ENCODE measurements at places on chromosomes 7 and 10. TPM values are rescaled to one million over a fixed set of nuclear protein-coding genes. Genes with fewer than 3 reads are reported as not detected.

Gene NPY4R
- not detected for polyA plus RNA-seq

Gene OLAH
- 0.96 TPM for polyA plus RNA-seq

Gene TMEM176A
- polyA plus RNA-seq: 90.9 TPM

Gene SPDYE1
- 2.1 TPM for polyA plus RNA-seq

Gene NEURL1
- polyA plus RNA-seq: 1.6 TPM

Gene GRIFIN
- polyA plus RNA-seq: not detected

- no peak for DNase-seq
Observed at GRCh38 chr10:69816521-69816920, 14.8 kb downstream of the COL13A1 start.

DNA sequence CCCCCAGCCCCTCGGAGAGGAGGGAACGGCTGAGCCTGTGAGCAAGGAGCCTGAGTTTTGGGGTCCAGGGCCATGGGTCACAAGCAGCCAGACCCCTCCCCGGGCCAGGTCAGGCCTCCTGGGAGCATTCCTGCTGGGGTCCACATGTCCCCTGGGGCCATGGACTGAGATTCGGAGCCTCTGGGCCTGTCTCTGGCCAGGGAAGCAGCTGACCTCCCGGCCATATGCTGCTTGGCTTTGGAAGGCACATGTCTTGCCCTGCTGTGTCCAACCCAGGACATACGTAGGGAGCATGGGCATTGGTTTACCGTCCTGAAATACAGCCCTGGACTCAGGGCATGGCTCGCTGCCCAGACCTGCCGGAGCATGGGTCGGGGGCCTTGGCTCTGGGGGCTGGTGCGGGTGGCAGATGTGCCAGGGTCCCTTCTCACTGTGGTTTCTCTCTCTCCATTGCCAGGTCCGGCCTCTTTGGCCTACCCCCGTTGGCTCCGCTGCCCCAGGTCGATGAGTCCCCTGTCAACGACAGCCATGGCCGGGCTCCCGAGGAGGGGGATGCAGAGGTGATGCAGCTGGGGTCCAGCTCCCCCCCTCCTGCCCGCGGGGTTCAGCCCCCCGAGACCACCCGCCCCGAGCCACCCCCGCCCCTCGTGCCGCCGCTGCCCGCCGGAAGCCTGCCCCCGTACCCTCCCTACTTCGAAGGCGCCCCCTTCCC is 7.3 kb downstream of the PWWP2B start:
- no peak for DNase-seq

DNA sequence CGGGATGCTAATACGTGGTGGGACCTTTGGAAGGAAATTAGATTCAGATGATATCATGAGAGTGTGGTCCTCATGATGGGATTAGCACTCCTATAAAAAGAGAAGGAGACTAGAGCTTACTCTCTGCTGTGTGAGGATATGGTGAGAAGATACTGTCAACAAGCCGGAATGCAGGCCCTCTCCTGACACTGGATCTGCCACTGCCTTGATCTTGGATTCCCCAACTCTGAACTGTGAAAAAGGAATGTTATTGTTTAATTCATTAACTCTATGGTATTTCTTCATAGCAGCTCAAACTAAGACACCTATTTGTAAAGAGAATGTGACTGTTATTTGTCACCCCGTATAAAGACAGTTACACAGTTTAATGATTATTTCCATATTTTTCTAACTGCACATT is 1227.5 kb upstream of the C7orf33 start:
- DNase-seq: no peak

DNA sequence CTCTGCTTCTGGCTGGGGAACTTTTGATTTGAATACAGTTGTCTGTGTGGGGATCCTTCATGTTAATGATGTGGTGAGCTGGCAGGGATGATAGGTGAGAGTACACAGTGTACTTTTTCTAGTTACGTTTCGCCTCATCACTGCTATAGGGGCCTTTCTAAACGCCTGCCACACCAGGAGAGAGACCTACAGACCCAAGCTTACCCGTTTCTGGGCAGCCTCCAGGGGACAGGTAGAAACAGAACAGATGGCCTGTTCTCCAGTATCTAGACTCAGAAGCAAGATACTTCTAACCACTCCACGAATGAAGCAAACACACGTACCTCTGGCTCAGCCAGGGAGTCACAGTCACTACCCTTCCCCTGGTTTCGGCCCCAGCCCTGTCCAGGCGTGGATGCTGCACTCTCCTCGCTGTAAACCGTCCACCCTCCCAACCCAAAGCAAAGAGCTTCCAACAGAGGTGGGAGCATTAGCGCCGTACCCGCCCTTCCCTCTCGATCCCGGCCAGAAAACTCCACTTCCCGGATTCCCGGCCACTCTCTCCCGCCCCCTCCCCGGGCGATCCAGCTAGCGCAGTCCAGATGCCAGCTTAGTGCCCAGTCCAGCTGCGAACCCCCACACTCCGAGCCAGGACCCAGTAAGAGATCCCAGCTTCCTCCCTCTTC is 1.2 kb downstream of the CCDC6 start:
- DNase-seq: peak; percentile 28

DNA sequence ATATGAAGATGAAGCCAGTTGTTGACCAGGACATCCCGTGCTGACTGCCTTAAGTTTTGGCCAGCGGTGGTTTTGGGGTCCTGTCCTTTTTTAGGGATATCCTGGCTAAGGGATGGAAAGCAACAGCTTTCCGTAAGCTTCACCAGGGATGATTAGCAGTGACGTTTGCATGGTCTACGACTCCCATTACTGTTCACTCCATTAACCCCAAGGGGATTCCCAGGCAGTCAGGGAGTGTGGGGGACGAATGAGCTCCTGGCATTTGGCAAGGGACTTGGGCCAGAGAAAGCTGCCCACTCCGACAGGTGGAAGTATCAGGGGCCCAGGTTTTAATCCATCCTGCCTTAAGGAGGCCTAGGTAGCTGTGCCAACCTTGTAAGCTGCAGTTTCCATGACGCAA is 66.8 kb downstream of the ITGB1 start:
- DNase-seq: no peak

- no peak for DNase-seq
Observed at GRCh38 chr10:101708870-101709269, 13.9 kb upstream of the FBXW4 start.

DNA sequence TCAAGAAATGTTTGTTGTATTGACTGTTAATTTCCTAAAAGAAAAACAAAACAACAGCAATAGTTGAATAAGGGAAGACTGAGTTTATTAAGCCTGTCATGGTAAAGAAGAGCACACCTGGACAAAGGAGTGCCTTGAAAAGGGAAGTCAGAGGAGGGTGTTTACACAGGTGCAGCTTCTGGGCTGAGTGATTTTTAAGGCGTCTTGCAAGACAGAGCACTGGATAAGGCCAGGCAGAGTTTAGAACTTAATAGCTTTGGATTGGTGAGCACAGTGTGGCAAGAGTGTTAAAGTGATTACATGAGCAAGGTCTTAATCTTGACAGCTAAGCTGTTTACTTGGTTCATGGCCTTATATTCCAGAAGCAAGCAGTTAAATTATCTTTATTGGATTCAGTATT is 423.2 kb downstream of the CNTNAP2 start:
- peak; percentile 35 for DNase-seq

DNA sequence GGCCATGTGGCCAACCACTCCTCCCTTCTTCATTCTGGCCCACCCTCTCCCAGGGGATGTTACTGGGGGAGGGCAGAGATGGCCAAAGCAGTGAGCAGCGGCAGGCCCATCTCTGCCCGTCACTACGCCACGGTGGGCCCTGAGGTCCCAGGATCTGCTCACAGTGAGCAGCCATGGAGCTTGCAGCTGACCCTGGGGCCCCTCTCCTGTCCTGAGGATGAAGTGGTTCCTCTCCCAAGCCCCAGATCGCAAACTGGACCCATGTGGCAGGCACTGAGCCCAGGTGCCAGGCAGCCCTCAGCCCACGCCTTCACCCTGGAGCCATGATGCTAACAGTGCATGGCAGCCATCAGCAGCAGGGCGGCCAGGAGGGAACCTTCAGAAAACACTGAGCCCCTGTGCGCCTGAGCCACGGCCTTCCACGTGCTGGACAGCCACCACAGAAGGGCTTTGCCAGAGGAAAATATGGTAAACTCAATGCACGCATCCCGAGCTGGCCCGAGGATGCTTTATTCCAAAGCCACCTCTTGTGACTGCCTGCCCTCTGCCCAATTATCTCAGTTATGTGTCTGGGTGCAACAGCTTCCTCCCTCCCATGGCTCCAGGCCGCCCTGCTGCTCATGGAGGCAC is 485.7 kb downstream of the PTPRN2 start:
- no peak for DNase-seq

DNA sequence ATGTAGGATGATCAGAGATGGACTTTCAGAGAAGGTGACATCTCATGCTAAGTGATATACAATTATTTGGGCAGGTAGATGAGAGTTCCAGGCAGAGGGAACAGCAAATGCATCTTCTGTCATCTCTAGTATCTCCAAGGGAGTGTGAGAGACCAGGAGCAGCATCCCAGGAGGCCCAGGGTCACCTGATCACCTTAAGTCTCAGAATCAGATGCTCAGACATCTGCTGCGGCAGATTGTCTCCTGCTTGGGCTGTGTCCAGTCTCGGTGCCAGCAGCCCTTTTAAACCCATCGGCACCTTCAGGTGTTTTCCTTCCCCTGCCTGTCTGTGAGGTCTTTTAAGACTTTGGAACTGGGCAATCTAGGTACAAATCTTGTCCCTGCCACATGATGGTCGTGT is 690.6 kb downstream of the LRMDA start:
- DNase-seq: no peak
